Right lung (tissue), 10 donors: ENCODE measurements at places on chromosomes 16 and 17. TPM values are rescaled to one million over a fixed set of nuclear protein-coding genes. Genes with fewer than 3 reads are reported as not detected.

GRCh38 chr17:67280279-67280678 is 35.3 kb upstream of the HELZ start:
- no peak for DNase-seq

- peak; percentile 18 for DNase-seq
Observed at GRCh38 chr16:138049-138417, 440 bp downstream of the NPRL3 start.

DNA sequence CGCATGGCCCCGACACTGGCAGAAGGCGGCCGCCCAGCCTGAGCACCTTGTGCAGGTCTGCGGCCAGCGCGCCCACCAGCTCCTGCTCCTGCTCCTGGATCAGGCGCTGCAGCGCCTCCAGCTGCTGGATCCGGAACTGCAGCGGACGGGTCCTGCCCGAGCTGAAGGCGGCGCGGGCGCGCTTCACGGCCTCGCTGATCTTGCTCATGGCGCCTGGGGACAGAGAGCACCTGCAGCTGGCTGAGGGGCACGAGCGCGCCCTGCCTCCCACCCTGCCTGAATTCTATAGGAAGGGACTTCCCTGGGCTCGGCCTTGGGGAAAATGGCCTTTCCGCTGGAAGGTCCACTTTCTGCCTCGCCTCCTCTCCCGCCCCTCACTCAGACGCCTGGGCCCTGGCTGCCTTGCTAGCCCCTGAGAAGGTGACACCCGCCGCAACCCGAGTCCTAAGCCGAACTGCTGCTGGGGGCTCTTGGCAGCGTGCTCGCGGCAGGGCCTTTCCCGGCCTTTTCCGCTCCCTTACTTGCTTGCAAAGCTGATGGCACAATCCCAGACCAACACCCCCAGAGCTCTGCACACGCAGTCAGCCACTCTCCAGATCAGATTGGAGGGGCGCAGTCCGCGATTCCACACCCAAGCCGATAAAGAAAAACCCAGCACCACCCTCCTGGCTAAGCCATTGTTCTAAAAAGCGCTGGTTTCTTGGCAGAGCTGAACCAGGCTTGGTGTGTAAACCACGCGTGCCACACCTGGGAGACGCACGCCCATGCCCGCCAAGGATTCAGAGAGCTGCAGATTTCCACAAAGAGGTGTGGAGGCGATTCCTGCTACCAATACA is 3.0 kb downstream of the ALDH3A1 start:
- peak; percentile 85 for DNase-seq

DNA sequence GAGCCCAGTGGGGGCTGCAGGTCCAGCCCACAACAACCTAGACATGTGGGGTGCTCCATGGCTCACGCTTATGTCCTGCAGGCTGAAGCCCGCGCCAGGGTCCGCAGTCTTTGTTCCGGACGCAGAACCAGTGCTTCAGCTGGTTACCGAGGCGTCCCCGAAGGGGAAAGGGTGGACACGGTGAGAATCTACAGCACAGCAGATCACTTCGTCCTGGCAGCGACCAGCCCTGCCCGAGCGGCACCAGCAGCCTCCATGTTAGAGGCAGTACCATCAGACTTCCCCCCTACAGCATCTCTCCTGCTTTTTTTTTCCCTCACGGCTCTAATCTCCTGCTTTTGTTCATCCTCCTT is 1736.4 kb downstream of the TP53TG3F start:
- DNase-seq = no peak

GRCh38 chr17:78433013-78433727 is 54.7 kb downstream of the PGS1 start:
- DNase-seq = no peak

- no peak for DNase-seq
Observed at GRCh38 chr17:65487161-65487560, 74.3 kb downstream of the AXIN2 start.

DNA sequence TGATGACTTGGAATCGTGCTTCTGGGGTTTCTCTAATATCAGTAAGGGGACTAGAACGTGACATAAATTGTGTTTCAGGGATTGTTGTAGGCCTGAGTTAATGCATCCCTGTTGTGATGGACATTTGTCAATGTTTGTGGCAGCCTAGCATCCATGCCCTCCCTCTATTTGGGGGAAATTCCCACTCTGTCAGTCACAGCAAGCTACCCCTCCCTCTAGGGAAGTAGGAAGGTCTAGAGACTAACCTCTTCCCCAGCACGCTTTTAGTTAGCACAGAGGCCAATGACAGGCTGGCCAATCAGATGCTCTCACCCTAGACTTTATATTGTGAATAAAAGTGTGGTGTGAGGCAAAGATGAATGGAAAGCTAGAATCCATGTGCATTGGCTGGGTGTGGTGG is 32.4 kb upstream of the NF1 start:
- DNase-seq = no peak

Gene CIBAR2
- 1.3 TPM for polyA plus RNA-seq

- no peak for DNase-seq
Observed at GRCh38 chr16:8679151-8679550, 4.7 kb downstream of the ABAT start.

Gene NPIPA8
- 3.3 TPM for polyA plus RNA-seq

GRCh38 chr16:86986136-86986535 is 331.1 kb downstream of the C16orf95 start:
- no peak for DNase-seq

DNA sequence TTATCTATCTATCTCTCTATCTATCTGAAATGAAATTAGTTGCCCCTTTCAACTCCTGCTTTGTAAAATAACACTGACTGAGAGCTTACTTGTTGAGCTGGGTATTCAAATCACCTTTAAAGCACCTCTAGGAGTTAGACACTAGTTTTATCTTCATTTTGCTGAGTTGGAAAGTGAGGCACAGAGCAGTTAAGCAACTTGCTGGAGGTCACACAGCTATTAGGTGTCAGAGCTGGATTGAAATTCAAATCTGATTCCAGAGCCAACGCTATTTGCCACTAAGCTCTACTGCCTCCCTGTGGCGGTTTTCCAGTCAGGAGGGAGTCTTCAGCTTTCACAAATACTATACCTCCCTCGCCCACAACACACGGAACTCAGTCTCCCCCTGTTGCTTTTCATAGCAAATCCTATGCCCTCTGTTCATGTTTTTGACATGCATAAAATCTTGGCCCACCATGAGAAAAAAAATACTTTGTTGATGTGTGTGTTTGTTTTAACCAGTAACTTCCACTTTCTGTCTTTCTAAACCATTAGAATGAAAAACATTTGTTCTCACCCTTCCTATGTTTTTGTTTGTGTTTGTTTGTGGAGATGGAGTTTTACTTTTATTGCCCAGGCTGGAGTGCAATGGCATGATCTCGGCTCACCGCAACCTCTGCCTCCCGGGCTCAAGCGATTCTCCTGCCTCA is 74.8 kb upstream of the SMURF2 start:
- no peak for DNase-seq

- no peak for DNase-seq
Observed at GRCh38 chr17:75064040-75064439, 17.0 kb downstream of the KCTD2 start.
